ENCODE measurements at places on chromosomes 12 and 14. TPM values are rescaled to one million over a fixed set of nuclear protein-coding genes. Genes with fewer than 3 reads are reported as not detected.

- DNase-seq, result no peak
Observed at GRCh38 chr12:18716236-18716635, 21.6 kb downstream of the PLCZ1 start.

DNA sequence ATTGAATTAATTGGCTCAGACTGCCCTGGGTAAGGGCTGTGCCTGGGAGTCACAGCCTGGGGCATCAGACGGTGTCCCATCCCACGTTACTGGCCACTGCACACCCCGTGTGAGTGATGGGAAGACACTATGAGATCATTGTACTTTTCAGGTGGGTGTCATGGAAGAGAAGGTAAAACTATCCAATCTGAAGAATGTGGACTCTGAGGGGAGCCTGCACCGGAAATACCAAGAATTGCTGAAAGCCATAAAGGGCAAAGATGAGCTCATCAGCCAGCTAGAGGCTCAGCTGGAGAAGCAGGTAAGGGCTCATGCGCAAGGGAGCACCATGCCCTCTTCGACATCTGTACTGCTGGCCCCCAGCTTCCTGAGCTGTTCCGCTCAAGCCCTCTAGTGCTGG is 24.0 kb downstream of the PLEKHH1 start:
- DNase-seq, result no peak

- DNase-seq, result no peak
Observed at GRCh38 chr12:68446901-68447796, 115.0 kb upstream of the MDM1 start.

DNA sequence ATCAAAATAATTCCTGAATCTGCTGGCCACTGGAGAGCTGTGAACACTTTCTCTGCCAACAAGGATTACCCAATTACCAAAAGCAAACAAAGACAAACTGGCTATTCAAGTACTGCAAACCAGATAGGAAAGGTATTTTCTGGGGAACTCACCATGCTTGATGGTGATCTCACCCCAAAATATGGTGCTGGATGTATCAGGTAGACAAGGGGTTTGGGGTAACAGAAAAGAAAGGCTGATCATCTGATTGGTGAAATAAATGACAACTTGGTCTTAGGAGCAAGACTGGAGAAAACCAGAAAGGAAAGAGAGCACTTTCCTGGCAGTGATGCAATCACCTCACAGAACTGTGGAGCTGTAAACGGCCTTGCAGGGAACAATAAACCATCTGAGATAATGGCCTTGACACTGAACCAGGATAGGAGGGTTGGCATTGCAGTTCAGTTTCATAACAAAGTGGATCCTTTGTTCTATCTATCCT is 31.0 kb upstream of the NPFF start:
- no peak for DNase-seq

DNA sequence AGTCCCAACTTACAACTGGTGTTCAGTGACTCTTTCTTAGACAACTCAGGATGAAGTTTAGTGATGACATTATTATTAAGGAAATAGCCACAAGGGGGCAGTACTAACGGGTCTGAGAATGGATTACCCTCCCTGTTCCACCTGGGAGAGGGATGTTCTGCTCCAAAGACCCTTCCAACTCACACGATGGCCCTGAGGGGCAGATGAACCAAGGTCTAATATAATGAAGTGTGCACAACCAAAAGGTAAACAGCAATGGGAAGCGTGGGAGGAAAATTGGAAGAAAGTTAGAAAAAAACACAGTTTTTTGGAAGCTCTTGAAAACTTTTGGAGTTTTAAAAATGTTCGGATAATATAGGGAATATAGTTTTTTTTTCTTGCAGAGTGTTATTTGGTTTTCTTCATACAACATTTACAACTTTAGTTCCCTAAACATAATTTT is 24.0 kb downstream of the FGF6 start:
- no peak for DNase-seq

- DNase-seq, result no peak
Observed at GRCh38 chr12:65827827-65828231, 3.5 kb downstream of the HMGA2 start.

GRCh38 chr12:119079530-119079929 is 98.2 kb downstream of the SRRM4 start:
- DNase-seq, result no peak

- no peak for DNase-seq
Observed at GRCh38 chr12:68962877-68963855, 30.2 kb upstream of the CPM start.

GRCh38 chr12:77609016-77609415 is 221.7 kb upstream of the NAV3 start:
- DNase-seq, result no peak

GRCh38 chr14:33432407-33433023 is 493.8 kb downstream of the NPAS3 start:
- no peak for DNase-seq

GRCh38 chr14:53744857-53745256 is 211.8 kb downstream of the BMP4 start:
- no peak for DNase-seq

DNA sequence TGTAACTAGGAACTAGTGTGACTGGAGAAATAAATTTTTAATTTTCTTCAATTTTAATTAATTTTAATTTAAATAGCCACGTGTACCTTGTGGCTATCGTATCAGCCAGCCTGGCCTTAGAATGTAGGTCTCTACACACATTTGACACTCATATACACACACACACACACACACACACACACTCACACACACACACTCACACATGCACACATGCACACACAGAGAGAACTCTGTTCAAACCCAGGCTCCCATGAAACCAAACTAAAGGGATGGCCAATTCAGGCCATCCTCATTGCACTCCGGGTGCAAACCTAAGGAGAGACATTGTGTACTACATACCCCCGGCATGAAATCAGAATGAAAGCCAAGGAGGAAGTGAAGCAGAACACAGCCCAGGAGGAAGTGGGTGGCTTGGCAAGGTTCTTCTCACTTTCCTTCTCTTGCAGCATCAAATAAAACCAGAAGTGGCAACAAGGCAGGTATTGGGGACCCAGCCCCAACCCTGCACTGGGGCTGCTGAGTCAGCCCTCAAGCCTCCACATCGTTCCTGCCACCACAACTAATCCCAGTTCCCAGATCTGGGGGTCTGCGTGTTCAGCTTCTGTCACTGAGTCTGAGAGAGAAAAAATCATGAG is 26.2 kb upstream of the CHPT1 start:
- DNase-seq, result no peak

DNA sequence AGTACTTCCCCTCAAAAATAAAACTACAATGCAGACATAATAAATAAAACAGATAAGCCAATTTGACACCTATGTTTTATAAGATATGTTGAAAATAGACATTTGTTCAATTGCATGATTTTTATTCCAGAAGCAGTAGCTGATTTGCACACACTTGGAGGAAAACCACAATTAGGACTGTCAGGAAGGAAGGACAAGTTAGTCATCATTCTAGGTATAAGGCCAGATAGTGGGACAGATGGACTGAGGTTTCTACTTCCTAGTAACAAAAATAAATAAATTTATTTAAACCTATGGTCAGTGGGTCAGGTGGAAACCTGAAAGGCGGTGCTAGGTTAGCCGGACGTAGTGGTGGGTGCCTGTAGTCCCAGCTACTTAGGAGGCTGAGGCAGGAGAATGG is 141.8 kb upstream of the RASSF8 start:
- DNase-seq, result no peak

DNA sequence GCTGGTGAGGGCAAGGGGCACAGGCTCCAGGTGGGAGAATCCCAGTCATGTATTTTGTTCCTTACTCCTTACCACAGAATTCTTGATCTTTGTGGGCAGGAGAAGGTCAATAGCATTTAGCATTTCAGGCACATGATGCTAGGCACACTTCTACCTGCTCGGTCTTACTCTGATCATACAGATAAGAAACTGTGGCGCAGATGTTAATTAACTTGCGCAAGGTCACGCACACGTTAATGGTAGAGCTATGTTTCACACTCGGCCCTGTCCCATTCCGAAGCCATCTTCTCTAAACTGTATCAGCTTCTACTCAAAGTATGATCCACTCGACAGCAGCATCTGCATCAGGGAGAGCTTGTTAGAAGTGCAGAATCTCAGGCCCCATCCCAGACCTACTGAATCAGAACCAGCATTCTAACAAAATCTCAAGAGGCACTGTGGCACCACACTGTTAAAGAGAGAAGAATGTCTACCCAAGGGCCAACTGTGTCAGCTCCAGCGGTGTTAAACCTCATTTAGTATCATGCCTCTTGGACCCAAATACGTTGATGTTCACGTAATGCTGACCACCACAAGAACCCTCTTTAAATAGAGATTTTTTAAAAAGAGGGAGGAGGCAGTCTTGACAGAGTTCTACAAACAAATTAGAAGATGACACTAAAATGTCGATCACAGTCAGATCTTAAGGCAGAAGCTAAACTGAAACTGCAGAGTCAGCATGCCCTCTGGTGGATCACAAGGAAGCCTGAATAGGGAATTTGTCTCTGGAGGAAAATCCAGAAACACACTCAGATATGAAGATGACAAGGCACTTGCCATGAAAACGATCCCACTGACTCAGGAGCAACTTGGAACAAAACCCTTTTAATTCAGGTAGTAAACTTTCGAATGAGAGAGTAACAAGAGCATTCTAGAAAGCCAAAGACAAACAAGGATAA is 7.3 kb downstream of the STXBP6 start:
- peak; percentile 31 for DNase-seq

DNA sequence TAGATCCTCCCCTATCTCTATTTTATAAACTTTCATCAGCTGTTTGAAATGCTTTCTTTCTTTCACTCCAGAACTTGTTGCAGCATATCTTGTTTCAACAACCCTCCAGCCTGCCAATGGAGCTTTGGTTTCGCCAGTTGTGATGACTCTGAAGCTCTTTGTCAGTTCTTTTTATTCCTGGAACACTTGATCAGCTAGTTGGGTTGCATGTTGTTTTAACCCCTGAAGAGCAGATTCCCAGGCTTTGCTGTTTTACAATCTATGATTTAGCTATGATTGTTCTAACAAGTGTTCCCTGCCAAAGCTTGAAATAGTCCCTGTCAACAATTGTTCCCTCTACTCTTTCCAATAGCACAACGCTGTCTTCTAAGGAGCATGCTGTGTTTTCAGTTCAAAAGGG is 50.6 kb upstream of the FUT8 start:
- peak; percentile 35 for DNase-seq

GRCh38 chr12:102372087-102372486 is 108.3 kb downstream of the IGF1 start:
- no peak for DNase-seq

Gene MLXIP
- 30.8 TPM for total RNA-seq

Gene SIX6
- not detected for total RNA-seq

Gene CLEC4D
- not detected for total RNA-seq

Gene SOX5
- total RNA-seq, result 7.6 TPM

Gene CACNA2D4
- 2.6 TPM for total RNA-seq

Gene FGD6
- 16.3 TPM for total RNA-seq

Gene ZFYVE21
- 48.7 TPM for total RNA-seq

Gene TTC9
- total RNA-seq, result 1.2 TPM

Gene SAV1
- 27.0 TPM for total RNA-seq

Data from left cardiac atrium (tissue), 4 donors.